ENCODE measurements at places on chromosomes 6 and 20. TPM values are rescaled to one million over a fixed set of nuclear protein-coding genes. Genes with fewer than 3 reads are reported as not detected.

DNA sequence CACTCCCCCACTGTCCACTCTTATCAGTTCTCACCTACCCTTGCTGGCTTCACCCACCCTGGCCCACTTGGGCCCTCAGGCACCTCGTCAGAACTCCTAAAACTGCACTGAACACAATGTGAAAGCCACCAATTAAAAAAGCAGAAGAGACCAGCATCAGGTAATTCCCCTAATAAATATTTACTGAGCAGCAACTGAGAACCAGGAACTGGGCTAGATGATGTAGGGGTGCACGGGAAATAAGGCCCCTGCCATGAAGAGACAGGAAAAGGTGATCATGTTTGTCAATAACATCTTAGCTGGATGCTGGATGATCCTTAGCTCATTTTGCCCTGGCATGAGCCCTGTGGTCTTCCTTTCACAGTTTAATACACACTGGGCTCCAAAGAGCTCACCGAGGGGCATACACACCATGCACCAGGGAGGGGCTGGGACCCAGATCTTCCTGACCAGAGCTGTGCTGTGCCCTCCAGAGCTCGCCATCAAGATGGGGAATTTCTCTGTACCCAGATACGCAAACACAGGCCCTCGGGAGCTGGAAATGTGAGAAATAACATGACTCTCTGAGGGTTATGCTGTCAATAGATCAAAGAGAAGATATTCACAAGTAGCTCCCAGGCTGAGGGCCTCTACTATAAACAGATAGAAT, 113.6 kb upstream of the SLC22A16 start:
- peaks cover 4% of the 10 kb centered on the region for H3K27me3 ChIP-seq
- H3K4me1 ChIP-seq: no peaks in the 10 kb centered on the region
- no peak overlapping the region for H3K27ac ChIP-seq
- H3K36me3 ChIP-seq: no peaks in the 10 kb centered on the region
- DNase-seq: no peak

- DNase-seq: no peak
- no peak overlapping the region for H3K27ac ChIP-seq
These were observed 236.6 kb upstream of the FAM83B start for GRCh38 chr6:54609981-54610380.

DNA sequence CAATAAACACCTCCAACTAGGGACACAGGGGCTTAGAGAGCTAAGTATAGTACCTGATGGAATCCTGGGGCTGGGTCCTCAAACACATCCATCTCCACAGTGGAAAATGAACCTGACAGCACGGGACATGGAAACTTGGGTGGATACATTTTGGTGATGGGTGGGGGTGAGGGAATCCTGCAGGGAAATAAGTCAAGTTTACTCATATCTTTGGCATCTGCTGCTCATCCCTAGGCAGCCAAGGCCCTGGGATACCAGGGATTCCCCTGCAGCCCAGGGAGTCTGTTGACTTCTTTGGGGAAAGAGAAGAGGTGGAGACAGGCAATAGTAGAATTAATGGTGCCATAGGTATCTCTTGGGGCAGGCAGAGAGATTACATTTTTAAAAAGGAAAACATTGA, 6.6 kb downstream of the APOBEC2 start:
- H3K27ac ChIP-seq: no peak overlapping the region
- no peak overlapping the region for H3K4me3 ChIP-seq
- H3K36me3 ChIP-seq: peaks cover 21% of the 10 kb centered on the region
- no peak for DNase-seq
- H3K4me1 ChIP-seq: peaks cover 26% of the 10 kb centered on the region
- H3K27me3 ChIP-seq: no peaks in the 10 kb centered on the region

- H3K4me3 ChIP-seq: no peak overlapping the region
- H3K27me3 ChIP-seq: no peaks in the 10 kb centered on the region
- H3K27ac ChIP-seq: no peak overlapping the region
- H3K36me3 ChIP-seq: no peaks in the 10 kb centered on the region
These were observed 91.3 kb upstream of the OGFRL1 start for GRCh38 chr6:71197267-71197666.

Gene SAMD3
- total RNA-seq: 0.29 TPM

DNA sequence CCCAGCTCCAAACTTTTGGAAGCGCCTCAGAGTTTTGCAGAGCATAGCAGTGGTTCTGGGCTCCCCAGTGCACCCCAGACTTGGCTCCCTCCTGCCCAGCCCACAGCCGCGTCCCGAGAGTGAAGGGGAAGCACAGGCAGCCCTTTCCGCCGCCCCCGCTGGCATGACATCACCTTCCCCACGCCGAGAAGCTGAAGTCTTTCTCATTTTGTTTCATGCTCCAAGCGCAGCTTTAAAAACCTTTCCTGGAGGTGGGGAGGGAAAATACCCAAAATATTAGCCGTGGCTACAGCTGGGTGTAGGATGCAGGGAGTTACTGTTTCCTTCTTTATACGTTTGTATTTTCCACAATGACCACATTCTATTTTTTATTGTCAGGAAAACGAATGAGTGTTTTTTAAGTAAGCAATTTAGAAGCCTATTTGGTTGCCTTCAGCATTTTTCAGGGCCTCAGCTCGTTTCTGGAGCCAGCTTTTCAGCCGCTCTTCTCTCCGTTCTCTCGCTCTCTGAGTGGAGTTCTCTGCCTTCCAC, 72.9 kb downstream of the SNX5 start:
- H3K4me1 ChIP-seq: peaks cover 9% of the 10 kb centered on the region
- H3K4me3 ChIP-seq: no peak overlapping the region
- peak; percentile 20 for DNase-seq
- H3K27ac ChIP-seq: no peak overlapping the region
- no peaks in the 10 kb centered on the region for H3K27me3 ChIP-seq
- H3K36me3 ChIP-seq: no peaks in the 10 kb centered on the region

DNA sequence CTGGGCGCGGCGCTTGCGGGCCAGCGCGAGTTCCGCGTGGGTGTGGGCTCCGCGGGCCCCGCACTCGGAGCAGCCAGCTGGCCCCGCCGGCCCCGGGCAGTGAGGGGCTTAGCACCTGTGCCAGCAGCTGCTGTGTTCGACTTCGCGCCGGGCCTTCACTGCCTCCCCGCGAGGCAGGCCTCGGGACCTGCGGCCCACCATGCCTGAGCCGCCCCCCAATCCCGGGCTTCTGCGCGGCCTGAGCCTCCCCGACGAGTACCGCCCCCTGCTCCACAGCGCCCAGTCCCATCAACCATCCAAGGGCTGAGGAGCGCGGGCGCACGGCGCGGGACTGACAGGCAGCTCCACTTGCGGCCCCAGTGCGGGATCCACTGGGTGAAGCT, 36.2 kb downstream of the RIOK1 start:
- H3K4me1 ChIP-seq: no peaks in the 10 kb centered on the region
- no peak overlapping the region for H3K4me3 ChIP-seq
- H3K27me3 ChIP-seq: peaks cover 5% of the 10 kb centered on the region
- no peak for DNase-seq
- no peak overlapping the region for H3K27ac ChIP-seq

DNA sequence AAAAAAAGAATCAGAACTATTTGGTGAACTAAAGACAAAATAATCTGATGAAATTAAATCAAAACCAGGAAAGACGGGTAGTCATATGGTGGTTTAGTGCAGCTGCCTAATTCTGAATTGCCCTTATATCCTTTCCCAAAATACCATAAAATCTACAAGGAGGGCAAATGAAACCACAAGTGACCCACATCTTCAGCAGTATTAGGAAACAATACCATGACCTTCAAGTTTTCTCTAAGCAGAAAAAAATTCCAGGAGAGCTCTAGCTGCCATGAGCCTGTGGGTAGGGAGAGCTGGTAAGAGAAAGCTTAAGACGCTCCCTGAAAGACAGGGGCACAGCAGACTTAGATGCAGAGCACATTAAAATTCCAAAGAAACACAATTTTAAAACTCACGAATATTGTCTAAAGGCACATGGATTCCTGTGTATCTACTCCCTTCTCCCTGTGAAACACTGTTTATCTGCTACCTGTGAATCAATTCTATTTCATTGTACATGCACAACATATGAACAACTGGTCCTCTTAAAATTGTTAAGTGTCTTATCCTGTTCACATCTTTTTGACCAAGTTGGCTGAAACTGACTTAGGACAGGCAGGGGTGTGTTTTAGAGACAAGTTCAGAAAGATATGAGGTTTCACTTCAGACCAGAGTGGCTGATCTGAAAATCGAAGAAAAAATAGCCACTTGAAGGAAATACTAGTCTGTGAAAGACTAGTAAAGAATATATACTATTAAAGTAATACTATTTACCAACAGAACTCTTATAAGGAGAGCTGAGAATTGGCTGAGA, 153.6 kb upstream of the SHLD1 start:
- DNase-seq: peak; percentile 37
- no peaks in the 10 kb centered on the region for H3K27me3 ChIP-seq
- peak overlapping the region; percentile 8 for H3K27ac ChIP-seq
- H3K36me3 ChIP-seq: peaks cover 75% of the 10 kb centered on the region
- H3K4me3 ChIP-seq: no peak overlapping the region

DNA sequence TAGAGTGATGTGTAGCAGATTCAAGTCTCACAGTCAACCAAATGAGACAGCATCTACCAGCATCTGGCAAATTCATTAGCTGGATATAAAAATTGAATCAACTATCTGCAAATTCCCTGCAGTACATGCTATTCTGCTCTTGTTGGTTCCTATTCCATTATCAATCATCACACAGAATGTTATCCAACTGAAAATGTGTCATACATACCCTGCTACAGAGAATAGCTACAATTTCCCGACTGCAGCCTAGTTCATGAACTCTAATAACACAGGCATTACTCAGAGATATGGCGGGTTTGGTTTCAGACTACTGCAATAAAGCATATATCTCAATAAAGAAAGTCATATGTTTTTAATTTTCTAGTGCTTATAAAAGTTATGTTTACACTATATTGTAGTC, 78.4 kb downstream of the AHI1 start:
- peaks cover 17% of the 10 kb centered on the region for H3K36me3 ChIP-seq
- H3K27ac ChIP-seq: peak overlapping the region; percentile 9
- H3K4me1 ChIP-seq: no peaks in the 10 kb centered on the region
- peak; percentile 29 for DNase-seq
- no peaks in the 10 kb centered on the region for H3K27me3 ChIP-seq
- no peak overlapping the region for H3K4me3 ChIP-seq

- no peak overlapping the region for H3K4me3 ChIP-seq
- H3K4me1 ChIP-seq: peaks cover 22% of the 10 kb centered on the region
- H3K27ac ChIP-seq: no peak overlapping the region
These were observed 44.2 kb downstream of the SNAI1 start for GRCh38 chr20:50026746-50027575.

Gene HDGFL1
- total RNA-seq: 0.38 TPM

GRCh38 chr6:149917679-149918078, 5.2 kb downstream of the RAET1G start:
- no peak overlapping the region for H3K27ac ChIP-seq
- peaks cover 6% of the 10 kb centered on the region for H3K4me1 ChIP-seq
- peaks cover 14% of the 10 kb centered on the region for H3K27me3 ChIP-seq
- H3K4me3 ChIP-seq: no peak overlapping the region

- no peak overlapping the region for H3K4me3 ChIP-seq
- H3K4me1 ChIP-seq: no peaks in the 10 kb centered on the region
- peaks cover 10% of the 10 kb centered on the region for H3K27me3 ChIP-seq
These were observed 13.8 kb upstream of the BCAS1 start for GRCh38 chr20:54084193-54084592.

- no peaks in the 10 kb centered on the region for H3K36me3 ChIP-seq
- H3K4me1 ChIP-seq: no peaks in the 10 kb centered on the region
- H3K27me3 ChIP-seq: no peaks in the 10 kb centered on the region
- no peak overlapping the region for H3K4me3 ChIP-seq
- H3K27ac ChIP-seq: no peak overlapping the region
These were observed 36.2 kb upstream of the THEMIS start for GRCh38 chr6:127937102-127937501.

Gene NFATC2
- total RNA-seq: 11.2 TPM

Gene L3MBTL1
- 6.1 TPM for total RNA-seq

Gene CRISP2
- total RNA-seq: not detected

Gene NOX3
- total RNA-seq: not detected
